ENCODE measurements at places on chromosomes 6 and 20.

GRCh38 chr6:155528982-155529453, 73.4 kb upstream of the NOX3 start:
- peak; percentile 4 for DNase-seq

DNA sequence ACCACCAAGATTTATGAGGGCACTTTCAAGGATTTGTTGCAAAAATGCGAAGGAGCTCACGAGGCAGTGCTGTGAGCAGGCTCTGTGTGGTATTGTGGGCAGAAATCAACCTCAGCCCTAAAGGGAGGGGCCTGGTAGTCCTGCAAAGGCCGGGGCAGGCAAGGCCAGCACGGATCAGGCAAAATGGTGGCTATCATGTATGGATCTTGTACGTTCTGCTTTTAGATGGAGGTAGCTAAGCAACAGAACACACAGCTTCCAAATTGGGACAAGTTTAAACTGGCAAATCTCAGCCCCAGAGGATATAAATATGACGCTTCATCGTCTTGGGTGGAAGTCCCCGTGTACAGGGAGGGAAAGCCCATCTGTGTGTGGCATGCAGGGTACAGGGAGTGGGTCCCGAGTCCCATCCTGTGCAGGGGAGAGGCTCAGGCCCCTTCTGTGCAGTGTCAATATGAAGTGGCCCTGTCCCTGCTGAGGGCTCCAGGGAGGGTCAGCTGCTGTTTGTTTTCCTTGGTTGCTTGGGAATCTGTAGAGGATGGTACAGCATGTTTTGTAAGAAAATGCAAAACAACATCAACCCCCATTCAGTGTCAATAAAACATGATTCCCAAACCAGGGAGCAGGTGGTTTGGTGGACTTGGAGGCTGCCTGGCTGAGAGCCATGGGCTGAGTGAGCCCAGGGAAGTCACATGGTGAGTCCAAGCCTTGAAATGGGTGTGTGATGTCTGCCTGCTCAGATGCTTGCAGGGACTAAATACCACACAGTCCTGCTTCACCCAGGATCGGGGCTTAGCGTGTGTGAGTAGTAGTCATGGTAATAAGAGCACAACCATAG, 113.0 kb downstream of the SYCP2 start:
- DNase-seq, result no peak

GRCh38 chr20:48198929-48199451, 413.7 kb upstream of the SULF2 start:
- no peak for DNase-seq

GRCh38 chr20:32449057-32449889, 91.1 kb downstream of the ASXL1 start:
- DNase-seq, result no peak

GRCh38 chr6:47729457-47729856, 31.1 kb downstream of the ADGRF4 start:
- no peak for DNase-seq

DNA sequence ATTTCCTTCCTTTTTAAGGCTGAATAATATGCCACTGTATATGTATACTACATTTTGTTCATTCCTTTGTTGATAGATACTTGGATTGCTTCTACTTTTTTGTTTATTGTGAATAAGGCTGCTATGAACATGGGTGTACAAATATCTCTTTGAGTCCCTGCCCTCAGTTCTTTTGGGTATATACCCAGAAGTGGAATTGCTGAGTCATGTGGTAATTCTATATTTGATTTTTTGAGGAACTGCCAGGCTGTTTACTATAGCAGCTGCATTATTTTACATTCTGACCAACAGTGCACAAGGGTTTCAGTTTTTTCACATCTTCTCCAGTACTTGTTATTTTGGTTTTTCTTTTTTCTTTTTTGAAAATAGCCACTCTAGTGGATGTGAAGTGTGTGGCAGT, 34.1 kb downstream of the CDS2 start:
- DNase-seq, result no peak

DNA sequence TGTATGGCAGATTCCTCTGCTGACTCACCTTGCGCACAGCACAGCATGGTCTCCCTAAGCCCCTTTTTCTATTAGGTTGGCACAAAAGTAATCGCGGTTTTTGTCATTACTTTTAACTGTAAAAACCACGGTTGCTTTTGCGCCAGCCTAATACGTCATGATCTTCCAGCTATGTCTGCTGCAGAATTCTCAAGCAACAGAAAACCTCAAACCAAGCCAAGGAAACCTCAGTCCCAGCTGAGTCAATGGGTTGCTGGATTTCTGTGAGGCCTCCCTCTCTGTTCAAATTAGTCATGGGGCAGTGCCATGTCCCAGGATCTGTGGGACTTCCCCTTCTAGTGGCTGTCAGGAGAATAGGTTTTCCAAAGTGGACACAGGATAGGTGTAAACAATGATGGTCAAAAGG, 15.7 kb upstream of the ENPP1 start:
- DNase-seq, result peak; percentile 19

- DNase-seq, result no peak
Measured at GRCh38 chr6:121865811-121866210, 430.4 kb downstream of the GJA1 start.

DNA sequence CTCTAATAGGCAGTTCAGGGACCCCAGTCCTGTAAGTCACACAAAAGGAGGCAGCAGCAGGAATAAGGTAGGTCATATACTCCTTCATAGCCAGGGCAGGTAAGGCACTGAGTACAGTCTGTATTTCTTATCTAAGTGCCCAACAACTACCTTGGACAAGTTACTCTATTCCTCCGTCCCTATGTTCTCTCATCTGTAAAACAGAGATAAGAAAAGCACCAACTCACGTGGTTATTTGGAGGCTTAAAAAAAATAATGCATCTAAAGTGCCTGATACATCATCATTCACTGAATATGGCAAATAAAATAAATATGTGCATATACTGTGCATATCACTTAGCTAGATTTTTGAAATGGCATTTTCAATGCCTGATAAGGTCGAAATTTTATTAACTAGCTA, 298.1 kb upstream of the CDYL start:
- DNase-seq, result no peak

DNA sequence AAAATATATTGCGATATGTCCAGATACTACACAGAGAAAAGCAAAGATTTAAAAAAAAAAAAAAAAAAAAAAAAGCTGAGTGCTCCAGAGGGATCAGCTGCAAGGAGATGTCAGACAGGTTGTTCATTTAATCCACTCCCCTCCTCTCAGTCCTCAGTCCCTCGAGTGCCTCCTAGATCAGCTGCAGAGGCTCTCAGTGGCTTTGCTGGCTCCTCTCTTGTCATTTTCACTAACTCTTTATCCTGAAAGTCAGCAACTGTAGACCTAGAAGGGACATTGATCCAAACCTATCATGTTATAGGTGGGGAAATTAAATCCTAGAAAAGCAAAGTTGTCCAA, 61.6 kb downstream of the KIAA0319 start:
- no peak for DNase-seq

DNA sequence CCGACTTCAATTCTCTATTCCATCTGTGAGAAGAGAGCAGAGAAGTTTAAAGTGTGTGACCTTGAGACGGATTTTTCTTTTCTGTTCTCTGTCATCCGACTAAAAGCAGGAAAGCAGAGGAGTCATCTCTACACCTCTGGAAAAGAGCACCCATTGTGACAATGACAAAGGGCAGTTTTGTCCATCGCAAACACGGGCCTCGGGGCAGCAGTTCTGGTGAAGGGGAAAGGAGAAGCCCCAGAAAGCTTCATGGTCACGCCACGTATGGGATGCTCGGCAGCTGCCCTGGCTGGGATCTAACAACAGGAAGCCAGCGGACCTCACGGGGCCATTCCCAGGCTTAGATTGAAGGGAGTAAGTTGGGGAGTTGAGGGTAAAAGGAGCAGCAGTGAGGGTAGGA, 52.0 kb upstream of the HBS1L start:
- no peak for DNase-seq

DNA sequence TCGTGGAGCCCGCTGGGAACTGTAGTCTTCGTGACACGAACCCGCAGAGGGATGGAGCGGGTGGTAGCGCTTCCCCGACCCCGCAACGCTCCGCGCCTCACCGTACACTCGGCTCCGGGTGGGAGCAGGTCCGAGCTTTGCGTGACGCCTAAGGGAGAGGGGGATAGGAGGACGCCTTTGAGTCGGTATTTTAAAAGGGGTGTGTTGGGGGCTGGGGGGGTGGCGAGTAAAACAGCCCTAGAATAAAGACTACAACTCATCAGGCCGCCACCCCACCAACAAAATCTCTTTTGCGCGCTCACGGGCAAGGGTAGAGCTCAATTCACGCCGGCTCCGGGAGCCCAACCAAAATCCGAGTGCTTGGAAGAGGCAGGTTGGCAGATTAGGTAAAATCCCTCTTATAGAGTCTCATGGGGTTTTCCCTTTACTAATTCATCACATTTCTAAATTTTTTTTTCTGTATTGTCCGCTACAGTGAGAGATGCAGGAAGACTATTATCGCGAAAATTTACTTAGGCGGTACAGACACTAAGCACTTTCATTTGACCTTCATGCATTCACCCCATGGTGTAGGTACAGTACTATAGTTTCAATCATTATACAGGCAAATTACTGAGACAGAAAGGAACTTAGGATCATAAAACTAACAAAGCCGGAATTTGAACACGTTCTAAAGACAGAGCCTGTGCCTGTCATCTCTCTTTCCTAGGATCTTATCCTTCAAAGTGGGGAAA, 706 bp upstream of the SNX14 start:
- DNase-seq, result peak; percentile 30

DNA sequence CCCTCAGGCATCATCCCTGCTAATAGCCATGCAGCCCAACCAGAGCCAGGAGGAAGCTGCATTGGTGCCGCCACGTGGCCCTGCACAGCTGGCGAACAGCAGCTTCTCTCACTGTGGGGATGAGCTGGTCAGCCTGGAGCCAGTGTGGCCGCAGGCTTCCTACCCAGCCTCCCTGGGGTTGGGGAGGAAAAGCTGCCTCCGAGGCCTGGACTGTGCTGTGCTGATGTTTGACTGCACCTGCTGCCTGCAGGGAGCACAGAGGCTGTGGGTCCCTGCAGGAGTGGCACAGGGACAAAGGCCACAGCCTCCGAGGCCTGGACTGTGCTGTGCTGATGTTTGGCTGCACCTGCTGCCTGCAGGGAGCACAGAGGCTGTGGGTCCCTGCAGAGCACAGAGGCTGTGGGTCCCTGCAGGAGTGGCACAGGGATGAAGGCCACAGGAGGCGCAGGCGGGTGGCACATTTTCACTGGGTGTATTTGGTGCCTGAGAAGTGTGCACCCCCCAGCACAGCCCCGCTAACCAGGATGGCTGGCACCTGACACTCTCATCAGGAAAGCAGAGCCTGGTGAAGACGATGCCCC, 83.9 kb downstream of the DLL1 start:
- no peak for DNase-seq

DNA sequence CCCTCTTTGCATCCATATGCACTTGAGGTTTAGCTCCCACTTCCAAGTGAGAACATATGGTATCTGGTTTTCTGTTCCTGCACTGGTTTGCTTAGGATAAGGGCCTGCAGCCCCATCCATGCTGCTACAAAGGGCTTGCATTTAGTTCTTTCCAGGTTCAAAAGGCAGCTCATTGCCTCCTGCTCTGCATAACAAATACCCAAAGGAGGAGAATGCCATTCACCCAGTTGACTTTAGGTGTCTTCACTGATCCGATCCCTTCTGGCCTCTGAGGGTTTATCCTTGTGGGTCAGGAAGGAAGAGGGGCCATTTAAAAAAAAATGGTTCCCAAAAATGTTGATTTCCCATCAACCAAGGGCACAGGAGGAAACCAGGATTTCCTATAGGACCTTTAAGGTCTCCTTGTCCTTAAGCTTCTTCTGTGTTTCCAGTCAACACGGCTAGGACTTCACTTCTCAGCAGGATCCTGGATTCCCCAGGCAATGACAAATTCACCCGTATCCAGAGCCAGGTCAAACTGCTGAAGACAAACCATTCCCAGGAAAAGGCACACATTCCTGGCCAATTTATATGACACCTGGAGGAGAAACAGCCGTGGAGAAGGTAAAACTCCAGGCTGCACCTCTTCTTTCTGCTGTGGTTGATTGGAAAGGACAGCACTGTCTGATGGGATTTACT, 447.7 kb upstream of the CDH4 start:
- no peak for DNase-seq

DNA sequence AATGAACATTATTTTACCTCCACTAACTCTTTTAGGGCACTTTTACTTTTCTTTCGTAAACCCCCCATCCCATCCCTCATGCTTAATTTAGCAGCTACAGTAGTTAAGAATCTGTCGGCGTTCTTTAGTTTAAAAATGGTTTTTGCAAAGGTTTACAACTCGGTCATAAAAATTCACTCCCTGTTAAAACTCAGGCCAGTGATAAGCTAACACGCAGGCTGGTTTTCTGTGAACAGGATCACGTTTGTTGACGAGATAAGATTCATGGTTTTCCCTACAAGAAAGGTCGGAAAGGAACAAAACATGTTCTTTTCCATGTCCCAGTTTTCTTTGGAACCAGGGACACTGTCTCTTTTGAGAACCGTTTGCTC, 101.1 kb downstream of the TOX2 start:
- DNase-seq, result no peak

- DNase-seq, result no peak
Measured at GRCh38 chr6:169188051-169188470, 65.6 kb downstream of the THBS2 start.

DNA sequence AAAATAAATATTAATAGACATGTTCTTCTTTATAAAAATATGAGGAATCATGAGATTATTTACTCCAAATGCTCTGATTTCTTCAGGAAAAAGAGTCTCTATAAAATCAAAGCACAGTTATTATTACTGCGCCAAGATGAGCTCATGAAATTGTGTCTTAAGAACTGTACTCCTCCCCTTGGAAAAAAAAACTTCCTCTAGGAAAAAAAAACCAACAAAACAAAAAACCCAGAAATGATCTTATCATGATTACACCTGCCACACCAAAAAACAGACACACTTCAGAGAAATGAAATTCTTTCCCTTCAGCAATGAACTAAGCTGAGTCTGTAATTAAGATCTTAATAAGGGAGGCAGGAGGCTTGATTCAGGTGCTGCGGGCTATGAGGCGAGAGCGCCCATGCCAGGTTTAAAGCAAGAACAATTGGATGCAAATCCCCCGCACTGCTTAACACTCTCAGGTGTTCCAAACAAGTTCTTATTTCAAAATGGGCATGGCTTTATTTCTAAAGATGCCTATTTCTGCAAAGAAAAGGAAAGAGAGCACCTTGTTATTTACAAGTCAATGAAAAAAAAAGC, 9.1 kb downstream of the NEDD9 start:
- no peak for DNase-seq

DNA sequence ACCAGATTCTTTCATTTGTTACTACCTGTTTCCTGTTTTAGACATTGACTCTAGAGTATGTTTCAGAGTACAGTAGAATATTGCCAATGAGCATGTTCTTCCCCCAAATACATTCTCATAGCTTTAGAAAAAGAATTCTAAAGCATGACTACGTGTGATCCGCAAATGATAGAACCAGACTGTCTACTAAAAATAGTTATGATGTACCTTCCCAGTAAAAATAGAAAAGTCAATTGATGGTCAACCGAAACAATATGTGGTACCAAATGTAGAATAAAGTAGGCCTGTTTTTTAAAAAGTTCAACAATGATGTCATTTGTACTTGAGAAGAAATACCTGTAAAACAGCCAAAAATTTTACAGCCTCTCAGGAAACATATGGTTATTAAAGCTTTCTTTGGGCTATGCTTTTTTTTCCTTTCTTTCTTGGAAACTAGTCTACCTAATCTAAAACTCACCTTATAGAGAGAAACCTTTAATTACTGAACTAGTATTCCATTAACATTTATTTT, 130.1 kb upstream of the MTHFD1L start:
- DNase-seq, result no peak
